ENCODE measurements at places on chromosomes 6 and 20. TPM values are rescaled to one million over a fixed set of nuclear protein-coding genes. Genes with fewer than 3 reads are reported as not detected.
A peak's percentile ranks its signal among the peaks of the same experiment; 100 is the strongest.

Gene TMC2
- total RNA-seq, result 0.20 TPM

Gene SIGLEC1
- total RNA-seq, result 0.09 TPM

Gene ARG1
- total RNA-seq, result 0.98 TPM

Gene HEY2
- total RNA-seq, result 0.18 TPM

Gene SLC13A3
- 2.0 TPM for total RNA-seq

Gene PRL
- not detected for total RNA-seq

Gene PABPC1L
- 13.9 TPM for total RNA-seq

Gene CRIP3
- total RNA-seq, result 3.0 TPM

Gene CALHM4
- total RNA-seq, result 0.16 TPM

Gene METTL24
- total RNA-seq, result 1.1 TPM

Gene NMBR
- total RNA-seq, result 1.2 TPM

Gene KCNB1
- 21.4 TPM for total RNA-seq

- no peak for ATAC-seq
Observed at GRCh38 chr6:133893946-133894345, 5.0 kb downstream of the TCF21 start.

GRCh38 chr6:140271759-140272377 lies 897.4 kb upstream of the CITED2 start:
- peak; percentile 38 for ATAC-seq

GRCh38 chr6:7051780-7052442 lies 55.9 kb upstream of the RREB1 start:
- peak; percentile 84 for ATAC-seq

DNA sequence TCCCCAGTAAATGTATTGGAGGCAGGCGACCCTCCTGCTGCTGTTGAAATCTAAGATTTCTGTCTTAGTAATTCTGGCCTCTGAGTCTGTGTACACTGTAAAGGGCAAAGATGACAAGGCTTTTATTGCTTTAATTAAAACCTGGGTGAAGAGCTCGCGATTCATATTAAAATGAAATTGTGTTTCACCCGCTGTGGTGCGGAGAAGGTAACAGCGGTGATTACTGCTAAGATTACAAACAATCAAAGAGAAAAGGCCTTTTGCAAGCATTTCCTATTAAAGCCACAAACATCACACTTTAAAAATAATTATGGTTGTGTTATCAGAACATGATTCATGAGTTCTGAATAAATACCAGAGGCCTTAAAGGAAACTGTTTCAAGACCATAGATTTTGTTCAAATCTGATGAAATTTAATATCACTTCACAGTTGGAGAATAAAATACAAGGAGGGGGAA lies 69.3 kb downstream of the TOX2 start:
- peak; percentile 59 for ATAC-seq

DNA sequence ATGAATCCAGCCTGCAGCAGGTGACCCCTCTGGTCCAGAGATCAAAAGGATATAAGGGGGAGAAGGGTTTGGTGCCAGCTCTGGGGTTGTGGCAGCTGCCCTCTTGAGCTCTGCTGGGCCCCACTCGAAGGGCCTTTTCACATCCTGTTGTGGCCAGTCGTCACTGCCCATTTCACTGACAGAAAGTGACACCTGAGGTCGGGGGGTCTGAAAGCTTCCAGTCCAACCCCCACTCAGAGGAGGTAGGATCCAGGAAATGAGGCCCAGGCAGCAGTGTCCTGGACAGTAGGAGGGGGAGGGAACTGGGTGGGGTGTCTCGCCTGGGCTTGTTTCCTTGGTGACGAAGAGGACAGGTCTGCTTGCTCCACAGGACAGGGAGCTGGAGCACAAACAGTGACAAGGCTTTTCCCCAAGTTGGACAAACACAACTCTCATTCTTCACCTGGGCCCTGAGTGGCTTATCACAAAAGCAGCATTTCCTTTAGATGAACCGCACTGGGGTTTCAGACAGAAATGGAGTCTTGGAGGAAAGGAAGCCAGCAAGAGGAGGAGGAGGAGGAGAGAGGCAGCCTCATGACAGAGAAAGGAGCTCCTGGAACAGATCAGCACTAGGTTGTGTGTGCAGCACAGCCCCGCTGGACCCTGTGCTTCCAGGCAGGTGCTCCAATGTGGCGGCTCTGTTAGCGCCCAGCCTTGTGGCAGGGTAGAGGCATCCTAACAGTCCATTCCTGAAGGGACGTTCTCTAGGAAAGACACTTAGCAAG lies 11.0 kb downstream of the FRS3 start:
- ATAC-seq, result peak; percentile 58

DNA sequence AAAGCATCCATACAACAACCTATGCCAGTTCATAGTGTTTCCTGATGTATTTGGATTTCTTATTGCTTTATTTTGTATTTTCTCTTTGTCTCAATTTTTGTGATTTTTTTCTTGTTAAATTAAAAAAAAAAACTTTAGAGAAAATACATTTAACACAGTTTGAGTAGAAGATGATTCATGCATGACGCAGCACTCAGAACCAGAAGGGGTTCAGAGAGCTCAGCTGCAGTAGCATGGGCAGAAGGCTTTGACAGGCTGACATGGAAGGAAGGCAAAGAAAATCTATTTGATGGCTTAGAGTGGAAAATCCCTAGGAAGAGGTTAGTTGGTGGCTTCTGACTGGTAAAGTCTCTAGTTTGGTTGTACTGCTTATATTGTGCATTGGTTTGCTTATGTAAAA lies 207.2 kb upstream of the STXBP5 start:
- no peak for ATAC-seq

DNA sequence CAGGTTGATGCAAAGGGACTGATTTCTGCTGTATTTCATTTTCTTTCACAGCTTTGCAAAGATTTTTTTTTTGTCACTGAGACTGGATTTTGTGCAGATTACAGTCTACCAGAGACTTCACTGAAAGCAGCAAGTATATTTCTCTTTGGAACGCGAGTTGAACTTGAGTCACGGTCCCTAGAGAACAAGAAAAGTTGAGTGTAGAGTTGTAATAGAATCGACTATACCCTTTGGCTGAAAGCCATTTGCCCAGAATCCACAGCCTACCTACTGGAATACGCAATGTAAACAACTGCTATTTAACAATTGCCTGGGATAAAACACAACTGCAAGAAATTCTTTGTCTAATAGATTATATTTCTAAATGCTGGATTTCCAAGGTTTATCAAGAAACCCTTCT lies 520.6 kb downstream of the HDGFL1 start:
- no peak for ATAC-seq

DNA sequence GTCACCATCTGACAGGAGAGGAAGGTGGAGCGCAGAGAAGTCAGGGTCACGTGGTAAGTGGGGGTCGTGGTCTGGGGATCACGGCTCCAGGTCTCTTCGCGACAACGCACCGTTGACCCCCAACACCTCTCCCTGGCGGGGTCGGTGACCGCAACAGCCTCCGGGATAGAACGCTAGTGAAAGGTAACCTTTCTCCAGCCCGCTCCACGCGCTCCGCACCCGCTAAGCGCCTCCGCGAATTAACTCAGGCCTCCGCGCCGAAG lies 600 bp upstream of the SYNJ2 start:
- no peak for ATAC-seq

GRCh38 chr6:140043357-140043756 lies 668.9 kb upstream of the CITED2 start:
- peak; percentile 88 for ATAC-seq

- ATAC-seq, result peak; percentile 52
Observed at GRCh38 chr20:62702895-62703852, 5.5 kb upstream of the NTSR1 start.

GRCh38 chr6:21690489-21690888 lies 96.9 kb downstream of the SOX4 start:
- ATAC-seq, result no peak

GRCh38 chr6:18415671-18416340 lies 28.7 kb downstream of the RNF144B start:
- ATAC-seq, result no peak

- ATAC-seq, result no peak
Observed at GRCh38 chr6:37988127-37988526, 168.6 kb downstream of the ZFAND3 start.

DNA sequence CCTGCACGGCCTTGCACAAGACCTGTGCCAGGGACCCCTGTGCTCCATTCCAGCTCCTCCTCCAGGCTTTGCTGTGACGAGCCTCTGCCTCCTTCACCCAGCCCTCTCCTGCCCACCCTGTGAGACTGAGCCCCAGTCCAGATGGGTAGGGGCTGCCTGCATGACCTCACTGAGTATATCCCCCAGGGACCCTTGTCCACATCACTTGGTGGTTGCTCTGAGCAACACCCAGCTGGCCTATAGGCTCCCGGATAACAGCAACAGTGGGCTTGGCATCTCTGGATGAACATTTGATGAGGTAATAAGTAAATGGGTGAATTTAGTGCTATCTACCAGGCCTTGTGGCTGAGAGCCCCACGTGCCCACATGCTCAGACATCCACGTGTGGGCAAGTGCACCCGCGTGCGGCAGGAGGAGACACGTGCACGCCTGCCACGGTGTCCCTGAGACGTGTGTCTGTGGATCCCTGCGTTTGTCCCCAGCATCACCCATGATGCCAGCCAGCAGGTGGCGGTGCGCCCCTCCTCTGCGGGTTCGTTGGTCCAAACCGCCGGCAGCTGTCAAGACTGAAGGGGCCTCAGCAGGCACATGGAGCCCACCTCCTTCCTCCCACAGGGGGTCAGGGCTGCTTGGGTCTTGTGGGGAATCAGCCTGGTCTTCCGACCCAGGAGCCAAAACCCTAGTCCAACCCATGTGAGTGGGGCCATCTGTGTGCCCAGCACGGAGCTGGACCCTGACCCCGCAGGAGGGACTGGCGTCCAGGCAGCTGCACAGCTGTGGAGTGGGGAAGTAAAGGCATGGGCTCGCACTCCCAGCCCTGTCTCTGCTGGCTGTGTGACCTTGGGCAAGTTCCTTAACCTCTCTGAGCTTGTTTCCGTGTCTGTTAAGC lies 45.9 kb downstream of the FGD2 start:
- ATAC-seq, result peak; percentile 88

- ATAC-seq, result no peak
Observed at GRCh38 chr20:19555726-19556125, 202.3 kb upstream of the RIN2 start.

GRCh38 chr6:129644567-129645015 lies 65.4 kb downstream of the ARHGAP18 start:
- peak; percentile 44 for ATAC-seq

- ATAC-seq, result no peak
Observed at GRCh38 chr6:130760006-130760405, 67.2 kb upstream of the SMLR1 start.

DNA sequence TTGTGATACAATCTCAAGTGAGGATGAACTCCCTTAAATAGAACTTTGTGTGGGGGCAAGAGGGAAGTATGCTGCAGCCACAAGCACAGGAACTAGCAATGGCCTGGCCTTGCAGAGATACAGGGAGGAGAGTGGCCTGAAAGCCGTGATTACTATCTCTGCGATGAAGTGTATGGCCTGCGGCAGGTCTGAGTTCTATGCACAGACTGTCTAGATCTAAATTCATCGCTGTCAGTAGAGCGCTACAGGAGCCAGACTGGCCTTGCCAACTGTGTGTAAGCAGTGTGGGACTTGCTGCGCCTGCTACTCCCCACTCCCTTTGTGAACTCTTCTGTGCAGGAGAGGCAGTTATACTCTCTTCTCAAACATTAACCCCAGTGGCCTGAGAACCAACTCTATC lies 997.0 kb downstream of the GRIK2 start:
- no peak for ATAC-seq

- no peak for ATAC-seq
Observed at GRCh38 chr20:7437311-7437710, 502.9 kb downstream of the HAO1 start.

- ATAC-seq, result no peak
Observed at GRCh38 chr6:150664091-150664490, 64.4 kb downstream of the PLEKHG1 start.

GRCh38 chr6:45555981-45556771 lies 178.4 kb upstream of the SUPT3H start:
- ATAC-seq, result peak; percentile 67

DNA sequence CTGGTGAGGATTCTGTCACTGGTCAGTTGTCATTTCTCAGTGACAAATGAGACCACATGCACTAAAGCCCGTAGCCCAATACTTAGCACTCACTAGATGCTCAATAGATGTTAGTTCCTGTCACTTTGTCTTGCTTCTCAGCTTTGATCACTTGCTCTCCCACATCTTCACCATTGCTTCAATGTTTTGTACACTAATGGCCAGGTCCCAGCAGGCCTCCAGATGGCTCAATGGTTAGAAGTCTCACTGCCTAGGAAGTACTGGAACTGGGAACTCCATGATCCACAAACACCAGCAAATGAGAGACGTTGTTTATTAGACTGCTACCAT lies 502.8 kb upstream of the JARID2 start:
- ATAC-seq, result no peak

DNA sequence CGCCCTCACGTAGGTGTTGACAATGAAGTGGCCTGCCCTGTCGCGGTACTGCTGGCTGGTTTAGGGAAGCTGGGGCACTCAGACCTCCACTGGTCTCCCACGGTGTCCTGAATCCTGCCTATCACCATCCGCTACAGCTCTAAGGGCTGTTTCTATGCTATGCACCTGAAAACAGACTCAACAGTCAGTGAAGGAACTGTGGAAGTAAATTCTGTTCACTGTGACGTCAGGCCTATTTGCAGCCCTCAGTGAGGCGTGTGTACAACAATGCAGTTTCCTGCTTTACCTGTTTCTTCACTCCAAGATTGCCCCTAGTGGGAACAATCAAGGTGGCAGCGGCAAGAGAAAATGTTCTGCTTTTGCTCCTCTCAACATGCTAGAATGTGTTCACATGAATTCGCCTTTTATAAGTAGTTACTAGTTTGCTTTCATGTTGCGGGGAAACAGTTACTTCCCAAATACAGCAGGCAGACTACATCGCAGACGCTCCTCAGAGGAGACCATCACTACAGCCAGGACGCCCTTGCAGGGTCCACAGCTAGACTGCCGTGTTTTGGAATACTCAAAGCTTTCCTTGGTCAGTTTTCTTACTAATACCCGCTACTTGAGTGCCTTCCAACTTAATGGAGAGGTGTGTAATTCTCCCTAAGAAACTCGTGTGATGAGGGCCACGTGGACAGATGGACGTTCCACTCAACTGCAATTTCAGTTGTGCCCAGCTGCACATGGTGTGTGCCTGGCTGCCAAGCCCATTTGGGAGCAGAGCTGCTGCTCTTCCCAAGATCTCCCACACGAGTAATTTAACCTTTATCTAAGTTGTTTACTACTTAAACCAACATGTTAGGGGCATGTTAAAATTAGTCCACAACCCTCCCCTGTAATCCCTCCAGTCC lies 25.4 kb downstream of the DIDO1 start:
- ATAC-seq, result peak; percentile 40

GRCh38 chr6:82711105-82711827 lies 347.6 kb downstream of the TPBG start:
- peak; percentile 60 for ATAC-seq

GRCh38 chr20:45103072-45103471 lies 2.1 kb upstream of the KCNS1 start:
- no peak for ATAC-seq

GRCh38 chr6:17511580-17511979 lies 88.5 kb upstream of the FAM8A1 start:
- no peak for ATAC-seq

- peak; percentile 54 for ATAC-seq
Observed at GRCh38 chr20:8523684-8524083, 391.6 kb downstream of the PLCB1 start.

DNA sequence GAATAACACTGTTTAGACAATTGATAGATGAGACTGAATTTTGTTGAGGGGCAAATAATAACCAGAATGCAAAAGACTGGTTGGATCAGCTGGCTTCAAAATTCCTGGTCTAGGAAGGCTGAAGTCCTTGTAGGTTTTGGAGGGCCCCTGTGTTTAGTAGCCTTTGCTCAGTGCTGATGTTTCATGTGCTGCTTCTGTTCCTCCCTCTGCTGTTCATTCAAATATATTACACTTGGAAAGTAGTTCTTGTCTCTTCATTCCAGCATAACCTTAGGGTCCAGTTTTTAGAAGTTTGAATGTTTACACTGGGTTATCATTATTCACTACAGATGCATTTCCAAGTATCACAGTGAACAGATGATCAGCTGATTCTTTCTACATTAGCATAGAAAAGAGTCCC lies 72.5 kb downstream of the FLRT3 start:
- no peak for ATAC-seq
